Stimulated activated CD8-positive, alpha-beta memory T cell treated with anti-CD3 and anti-CD28 coated beads, Interleukin-4, amount 100 ng/mL, for 1 hour (primary cell): ENCODE measurements at places on chromosomes 16 and 17.
A peak's percentile ranks its signal among the peaks of the same experiment; 100 is the strongest.

DNA sequence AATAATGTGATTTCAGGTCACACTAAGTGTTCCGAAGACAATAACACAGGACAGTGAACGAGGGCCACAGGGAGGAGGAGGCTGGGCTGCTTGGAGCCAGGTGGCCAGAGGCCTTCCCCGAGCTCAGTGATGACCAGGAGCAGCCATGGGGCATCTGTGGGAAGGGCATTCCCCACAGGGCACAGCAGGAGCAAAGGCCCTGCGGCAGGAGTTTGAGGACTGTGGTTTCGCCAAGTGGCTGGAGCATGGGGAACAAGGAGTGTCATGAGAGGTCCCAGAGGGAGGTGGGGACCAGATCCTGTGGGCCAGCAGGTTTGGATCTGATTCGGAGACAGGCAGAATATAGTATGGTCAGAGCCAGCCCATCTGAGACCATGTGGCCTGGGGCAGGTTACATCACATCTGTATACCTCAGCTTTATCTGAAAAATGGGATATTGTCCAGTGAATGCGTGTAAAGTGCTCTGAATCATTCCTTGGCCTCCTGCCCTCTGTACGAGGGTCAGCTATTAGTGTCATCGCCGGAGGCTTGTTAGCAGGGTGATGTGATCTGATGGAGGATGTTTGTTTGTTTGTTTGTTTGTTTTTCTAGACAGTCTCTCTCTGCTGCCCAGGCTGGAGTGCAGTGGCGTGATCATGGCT, 176.8 kb downstream of the KATNIP start:
- DNase-seq = no peak

GRCh38 chr16:23838485-23839142, 2.8 kb downstream of the PRKCB start:
- DNase-seq = no peak

DNA sequence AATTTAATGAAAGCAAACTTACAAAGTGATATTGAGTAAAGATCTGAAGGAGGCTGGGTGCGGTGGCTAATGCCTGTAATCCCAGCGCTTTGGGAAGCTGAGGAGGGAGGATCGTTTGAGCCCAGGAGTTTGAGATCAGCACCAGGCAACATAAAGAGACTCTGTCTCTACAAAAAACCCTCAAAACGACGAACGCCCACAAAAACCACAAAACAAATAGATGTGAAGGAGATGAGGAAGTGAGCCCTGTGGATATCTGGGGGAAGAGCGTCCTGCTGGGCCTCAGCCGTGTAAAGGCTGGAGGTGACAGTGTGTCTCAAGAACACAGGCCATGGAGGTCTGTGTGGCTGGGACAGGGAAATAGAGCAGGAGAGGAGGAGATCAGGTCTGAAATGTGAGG, 68.8 kb downstream of the ITFG1 start:
- DNase-seq = no peak

DNA sequence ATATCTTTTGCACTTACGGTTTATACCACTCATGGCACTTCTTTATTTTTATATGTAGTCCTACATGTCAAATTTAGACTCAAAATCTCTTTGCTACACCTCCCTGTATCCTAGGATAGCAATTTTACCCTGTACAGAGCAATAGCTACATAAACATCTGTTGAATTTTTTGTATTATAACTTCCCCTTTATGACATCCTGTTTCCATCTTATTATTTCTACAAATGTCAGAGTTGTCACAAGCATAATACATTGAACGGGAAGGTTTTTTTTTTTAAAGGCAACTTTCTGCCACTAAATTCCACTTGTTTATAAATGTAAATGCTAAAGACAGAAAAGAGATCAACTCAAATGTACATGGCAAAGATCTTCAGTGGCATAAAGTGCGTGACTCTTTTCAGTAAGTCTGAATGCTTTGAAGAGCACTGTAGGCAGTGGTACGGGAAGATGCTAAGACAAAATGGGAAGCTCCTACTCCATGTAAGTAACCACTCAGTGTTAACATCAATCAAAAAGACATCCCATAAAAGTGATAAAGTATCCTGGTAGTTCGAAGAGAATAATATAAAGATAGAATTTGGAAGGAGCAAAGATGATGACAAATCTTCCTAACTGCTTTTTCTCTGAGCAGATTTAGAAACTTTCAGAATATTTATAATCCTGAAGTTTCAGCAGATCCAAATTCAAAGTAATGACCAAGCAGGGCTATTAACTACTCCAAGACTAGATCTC, 26.8 kb downstream of the GNA13 start:
- DNase-seq = no peak

DNA sequence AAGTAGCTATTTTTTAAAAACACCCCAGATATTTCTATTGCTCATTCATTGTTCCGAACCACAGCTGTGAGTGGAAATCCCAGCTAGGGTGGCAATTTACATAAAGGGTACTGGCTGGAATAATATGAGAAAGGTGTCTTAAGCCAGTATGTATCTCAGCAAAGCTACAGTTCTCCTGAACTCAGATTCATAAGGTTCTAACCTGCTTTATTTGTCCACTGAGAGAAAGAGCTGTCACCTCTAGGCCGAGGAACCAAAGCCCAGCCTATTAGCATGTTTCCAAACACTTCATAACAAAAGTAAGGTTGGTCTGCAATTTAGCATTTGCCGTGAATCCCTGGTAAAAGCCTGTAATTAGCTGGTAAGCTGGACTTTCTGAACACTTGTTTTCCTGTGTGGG, 57.0 kb upstream of the CLEC19A start:
- no peak for DNase-seq

GRCh38 chr17:66952681-66953629, 11.6 kb upstream of the CACNG4 start:
- no peak for DNase-seq

- peak; percentile 6 for DNase-seq
Observed at GRCh38 chr17:51371732-51372151, 111.4 kb downstream of the UTP18 start.

DNA sequence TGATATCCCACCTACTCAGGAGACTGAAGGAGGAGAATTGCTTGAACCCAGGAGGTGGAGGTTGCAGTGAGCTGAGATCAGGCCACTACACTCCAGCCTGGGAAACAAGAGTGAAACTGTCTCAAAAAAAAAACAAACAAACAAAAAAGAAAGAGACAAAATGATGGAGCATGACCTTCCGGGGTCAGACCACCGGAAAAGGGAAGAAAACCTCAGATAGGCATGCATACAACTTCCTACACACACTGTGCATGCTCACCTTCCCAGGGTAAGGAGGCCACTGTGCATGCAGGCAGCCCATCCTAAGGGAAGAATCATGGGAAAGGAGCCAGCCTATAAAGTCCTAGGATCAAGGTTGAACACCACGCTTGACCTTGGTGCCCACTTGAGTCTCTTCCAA, 9.6 kb upstream of the MAPK3 start:
- DNase-seq = no peak

DNA sequence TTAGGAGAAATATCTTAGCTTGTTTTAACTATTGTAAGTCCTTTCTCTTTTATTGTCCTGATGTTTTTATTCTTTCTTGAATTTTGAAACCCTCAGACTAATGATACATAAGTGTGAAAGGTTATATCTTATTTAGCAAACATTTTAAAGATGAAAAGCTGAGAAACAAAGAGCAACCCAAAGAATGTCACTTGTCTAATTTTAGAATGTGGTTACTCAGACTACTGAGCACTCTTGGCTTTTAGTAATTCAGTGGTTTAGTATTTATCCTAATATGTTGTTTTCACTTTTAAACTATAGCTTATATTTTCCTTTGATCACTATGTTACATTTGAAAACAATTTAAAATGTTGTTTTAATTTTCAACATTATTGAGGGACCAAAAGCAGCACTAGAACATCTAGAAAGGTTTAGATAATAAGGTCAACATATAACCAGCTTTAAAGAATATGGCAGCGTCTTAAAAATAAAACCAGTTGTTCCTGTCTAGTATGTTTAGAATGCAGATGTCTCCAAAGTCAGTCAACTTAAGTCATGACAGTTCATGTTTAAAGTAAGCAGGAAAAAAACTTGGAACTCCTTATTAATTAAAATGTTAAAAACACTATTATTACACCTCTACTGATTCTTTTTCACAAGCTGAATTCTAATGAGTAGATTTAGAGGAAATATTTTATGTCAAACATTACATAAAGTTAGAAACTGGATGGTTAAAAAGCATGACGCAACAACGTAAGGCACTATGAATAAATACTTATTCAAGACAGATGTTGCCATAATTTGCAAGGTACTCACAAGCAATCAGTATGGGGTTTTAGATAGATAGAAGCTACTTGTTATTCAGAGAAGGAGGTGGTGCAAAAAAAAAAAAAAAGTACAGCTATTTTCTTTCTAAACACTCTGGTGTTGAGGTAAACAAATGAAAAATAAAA, 2.4 kb downstream of the MBTD1 start:
- no peak for DNase-seq

DNA sequence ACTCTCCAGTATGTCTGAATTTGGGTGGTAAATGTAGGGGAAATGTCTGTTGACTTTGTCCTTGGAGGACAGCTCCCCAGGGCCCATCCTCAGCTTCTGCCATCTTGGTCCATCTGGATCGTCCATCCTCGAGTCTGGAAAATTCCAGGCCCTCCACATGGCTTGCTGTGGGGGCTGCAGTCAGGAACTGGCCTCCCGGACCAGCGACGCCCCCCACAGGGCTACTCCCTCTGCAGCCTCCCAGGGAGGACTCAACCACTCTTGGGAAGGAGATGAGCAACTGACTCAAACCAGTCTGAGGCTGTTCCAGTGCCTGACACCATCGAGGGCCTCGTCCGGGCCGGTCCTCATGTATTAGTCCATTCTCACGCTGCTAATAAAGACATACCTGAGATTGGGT, 5.5 kb upstream of the ZG16B start:
- no peak for DNase-seq

GRCh38 chr17:73192894-73193701, at the start of gene COG1:
TSS of gene COG1 (plus strand) at chr17:73193055. CDS start at chr17:73193070, 15 bp downstream.
- DNase-seq = peak; percentile 62

DNA sequence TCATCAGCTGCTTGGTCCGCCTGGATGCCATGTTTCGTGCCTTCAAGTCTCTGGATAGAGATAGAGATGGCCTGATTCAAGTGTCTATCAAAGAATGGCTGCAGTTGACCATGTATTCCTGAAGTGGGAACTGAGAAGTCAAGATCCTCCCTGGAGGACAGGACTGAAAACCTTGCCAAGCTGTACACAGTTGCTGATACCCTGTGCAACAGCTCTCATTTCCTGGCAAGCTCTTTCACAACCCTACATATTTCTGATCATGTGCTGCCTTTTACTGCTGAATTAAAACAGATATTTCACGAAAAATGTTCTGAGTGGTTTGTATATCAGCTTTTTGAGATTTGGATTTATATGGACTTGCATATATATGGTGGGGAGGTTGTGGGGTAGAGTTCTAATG, 898 bp downstream of the CAPNS2 start:
- DNase-seq = no peak
